ENCODE measurements at places on chromosomes 4 and X.

DNA sequence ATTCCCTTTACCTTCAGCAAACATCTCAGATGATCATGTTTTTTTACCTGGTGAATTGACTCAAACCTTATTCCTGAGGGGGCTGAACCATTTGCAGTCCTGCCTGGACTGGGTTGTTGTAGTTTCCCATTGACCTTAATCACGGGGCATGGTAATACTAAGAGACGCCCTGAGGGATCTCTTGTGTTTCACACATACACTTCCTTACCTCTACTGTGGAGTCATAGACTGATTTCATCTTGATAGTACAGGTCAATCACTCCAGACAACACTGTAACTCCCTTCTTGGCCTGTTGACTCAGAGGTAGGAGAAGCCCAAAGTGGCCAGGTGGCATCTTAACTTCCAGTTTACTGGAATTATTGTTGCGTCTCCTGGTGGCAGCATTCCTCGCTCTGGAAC, 1064.0 kb upstream of the PCDH10 start:
- no peak for DNase-seq

DNA sequence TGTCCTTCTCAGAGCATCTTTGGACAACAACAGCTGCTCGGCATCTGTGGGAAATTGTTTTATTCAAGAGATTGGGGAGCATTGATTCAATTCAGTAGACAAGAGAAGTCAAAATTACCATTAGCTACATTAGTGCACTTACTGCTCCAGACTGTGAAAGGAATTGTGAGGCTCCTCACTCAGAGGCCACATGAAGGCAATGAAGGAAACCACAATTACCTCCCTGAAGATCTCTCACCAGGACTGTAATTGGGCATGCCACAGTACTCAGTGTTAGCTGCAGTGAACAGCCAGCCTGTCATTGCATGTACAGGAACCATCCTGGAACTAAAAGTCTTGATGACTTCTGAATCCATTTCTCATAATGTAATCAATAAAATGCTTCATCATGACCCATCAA, 144.8 kb downstream of the PPA2 start:
- no peak for DNase-seq

GRCh38 chr4:10416441-10416840, 40.8 kb downstream of the ZNF518B start:
- no peak for DNase-seq

DNA sequence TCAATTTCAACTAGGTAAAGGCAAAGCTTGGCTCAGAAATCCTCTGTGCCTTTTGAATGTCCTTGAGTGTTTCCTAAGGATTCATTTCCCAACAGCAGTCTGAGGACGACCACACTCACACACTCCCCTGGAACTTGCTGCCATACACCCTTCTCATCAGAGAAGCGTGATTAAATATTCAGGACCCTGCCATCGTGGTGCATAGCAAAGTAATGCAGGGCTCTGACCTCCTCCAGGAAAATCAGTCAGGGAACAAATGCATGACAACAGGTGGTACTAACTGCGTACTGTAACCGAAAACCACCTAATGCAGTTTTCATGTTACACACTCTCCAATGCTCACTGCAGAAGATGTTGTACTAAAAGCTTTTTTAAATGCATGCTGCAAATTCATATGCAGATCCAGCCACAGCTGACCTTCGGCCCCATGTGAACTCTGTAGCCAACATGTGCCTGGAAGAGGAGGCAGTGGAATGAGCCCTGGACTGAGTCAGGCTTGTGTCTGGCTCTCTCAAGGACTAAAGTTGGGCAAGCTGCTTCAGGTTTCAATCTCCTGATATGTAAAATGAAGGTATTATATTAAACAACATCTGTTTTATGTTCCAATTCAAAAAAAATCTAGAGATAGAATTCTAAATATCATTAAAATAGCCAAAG, 238.3 kb downstream of the KCNIP4 start:
- DNase-seq, result no peak

DNA sequence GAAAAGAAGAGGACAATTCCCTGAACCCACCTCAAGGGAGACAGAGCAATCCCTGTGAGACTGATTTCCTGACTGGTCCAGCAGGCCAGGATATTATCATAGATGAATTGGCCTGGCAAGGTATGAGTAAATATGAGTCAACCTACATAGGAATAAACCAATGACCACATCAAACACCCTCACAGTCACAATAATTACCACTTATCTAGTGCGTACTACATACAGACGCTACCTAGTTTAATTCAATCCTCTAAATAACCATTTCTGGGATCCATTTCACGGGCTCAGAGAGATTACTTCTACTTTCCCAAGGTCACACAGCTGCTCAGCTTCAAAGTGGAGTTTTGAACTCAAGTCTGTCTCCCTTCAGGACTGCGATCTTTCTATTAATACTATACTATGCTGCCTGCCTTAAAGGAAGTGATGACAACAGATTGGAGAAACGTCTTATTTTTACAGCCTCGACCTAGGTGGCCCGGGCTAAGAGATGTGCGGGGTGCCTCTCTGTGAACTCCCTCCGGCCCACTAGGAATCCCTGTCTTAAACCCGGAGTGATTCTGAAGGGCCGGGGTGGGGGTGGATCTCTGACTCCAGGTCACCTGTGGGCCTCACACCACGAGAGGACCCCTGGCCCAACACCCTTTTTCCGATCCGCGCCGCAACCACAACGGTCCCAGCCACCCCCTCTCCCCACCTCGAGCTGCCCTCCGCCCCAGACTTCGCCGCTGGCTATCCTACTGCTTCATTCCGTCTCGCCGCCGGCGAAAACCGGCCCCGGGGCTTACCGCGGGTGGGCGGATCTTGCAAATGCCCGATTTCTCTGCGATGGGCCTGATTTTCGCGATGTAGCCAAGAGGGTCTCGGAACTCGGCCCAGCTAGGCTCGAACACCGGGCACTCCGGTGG, 800 bp downstream of the KDM5C start:
- peak; percentile 3 for DNase-seq

- DNase-seq, result no peak
These were observed 29.9 kb upstream of the CPLX1 start for GRCh38 chr4:855880-856224.

DNA sequence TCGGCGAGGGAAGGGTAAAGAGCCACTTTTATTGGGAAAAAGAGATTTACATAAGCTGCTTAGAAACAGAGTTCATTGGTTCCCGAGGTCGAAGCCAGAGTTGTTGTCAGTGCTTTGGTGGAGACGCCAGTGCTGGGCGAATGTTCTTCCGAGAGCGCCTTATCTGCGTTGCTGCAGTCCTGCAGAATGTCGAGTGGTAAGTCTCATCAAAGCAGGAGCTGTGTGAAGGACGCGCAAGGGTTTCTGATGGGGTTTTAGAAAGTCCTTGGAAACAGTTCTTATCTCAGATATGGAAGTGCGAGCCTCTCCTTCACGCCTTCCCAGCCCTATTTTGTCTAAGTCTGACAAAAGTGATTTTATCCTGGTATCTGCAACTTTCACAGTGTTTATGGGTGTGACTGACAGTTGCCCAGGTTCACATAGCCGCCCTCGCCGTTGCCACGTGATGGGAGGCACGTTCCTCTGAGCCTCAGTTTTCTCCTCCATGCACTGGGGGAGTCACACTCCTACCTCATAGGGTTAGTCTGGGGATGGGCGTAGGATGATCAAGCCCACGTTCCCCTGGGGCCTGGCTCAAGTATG, 47.3 kb upstream of the NSG1 start:
- no peak for DNase-seq

- no peak for DNase-seq
These were observed 47.3 kb downstream of the TSPAN5 start for GRCh38 chr4:98610926-98611676.

GRCh38 chr4:146637621-146638332, 916 bp upstream of the POU4F2 start:
- no peak for DNase-seq

DNA sequence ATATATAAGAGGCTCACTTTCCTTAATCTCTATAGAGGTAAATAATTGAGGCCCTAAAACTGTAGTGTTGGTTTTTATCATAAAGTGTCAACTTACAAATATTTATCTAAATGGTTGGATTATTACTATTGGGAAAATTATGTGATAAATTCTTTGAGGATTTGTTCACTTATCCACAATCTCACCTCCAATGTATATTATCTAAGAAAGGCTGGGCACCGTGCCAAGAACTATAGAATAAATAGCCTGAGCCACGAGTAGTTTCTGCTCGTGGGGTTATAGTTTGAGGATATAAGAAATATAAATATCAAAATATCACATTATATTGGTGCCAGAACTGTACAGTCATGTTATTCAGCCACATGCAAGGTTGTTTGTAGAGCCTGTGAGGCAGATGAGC, 177.9 kb downstream of the VEGFC start:
- DNase-seq, result no peak

DNA sequence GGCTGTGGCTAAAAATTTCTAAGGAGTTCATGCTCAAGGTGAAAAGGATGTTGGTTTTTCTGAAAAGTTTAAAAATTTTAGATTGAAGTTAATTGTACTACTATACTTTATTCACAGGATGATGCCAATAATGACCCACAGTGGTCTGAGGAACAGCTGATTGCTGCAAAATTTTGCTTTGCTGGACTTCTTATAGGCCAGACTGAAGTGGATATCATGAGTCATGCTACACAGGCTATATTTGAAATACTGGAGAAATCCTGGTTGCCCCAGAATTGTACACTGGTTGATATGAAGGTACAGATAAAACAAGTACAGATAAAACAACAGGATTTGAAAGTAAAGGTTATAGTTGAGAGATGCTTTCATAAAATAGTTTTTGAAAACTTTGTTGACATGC, 12.2 kb downstream of the PAICS start:
- DNase-seq, result no peak

GRCh38 chr4:13294961-13295605, 189.1 kb downstream of the RAB28 start:
- no peak for DNase-seq

DNA sequence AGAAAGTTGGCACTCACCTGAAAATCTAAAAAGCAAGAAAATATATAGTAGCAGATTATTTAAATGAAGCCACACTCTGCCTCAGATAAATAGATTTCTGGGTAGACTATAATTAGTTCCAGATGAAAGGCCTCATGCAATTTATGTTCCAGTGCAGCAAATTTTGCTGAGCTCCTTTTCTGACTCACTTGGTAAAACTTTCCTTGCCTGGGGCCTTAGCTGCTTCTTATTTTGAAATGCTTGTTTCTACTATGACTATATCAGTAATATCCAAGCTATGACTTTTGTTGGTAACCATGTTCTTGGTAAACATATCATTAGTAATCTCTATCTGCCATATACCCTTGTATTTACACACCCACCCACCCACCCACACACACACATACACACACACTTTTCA, 961.8 kb downstream of the SH3BGRL start:
- no peak for DNase-seq

GRCh38 chr4:67651536-67651935, 49.4 kb downstream of the UBA6 start:
- no peak for DNase-seq

- DNase-seq, result no peak
These were observed 145.2 kb upstream of the SFRP2 start for GRCh38 chr4:153933915-153934687.

DNA sequence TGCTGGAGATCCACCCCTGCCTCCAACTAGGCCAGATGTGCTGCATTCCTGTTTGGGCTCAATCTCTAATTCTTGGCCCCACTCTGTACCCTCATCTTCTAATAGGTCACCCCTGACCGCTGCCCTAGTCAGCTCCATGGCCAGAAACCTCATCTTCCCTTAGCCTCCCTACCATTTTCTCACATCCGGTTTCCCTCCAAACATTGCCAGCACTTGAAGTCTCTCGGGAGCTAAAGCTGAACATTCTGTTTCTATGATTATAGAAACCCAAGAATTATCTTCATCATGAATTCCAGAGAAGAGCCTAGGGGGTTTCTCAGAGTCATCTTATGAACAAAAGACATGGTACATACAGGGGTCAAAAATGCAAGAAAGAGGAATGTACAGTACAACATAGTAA, 179.7 kb downstream of the AMELX start:
- no peak for DNase-seq

DNA sequence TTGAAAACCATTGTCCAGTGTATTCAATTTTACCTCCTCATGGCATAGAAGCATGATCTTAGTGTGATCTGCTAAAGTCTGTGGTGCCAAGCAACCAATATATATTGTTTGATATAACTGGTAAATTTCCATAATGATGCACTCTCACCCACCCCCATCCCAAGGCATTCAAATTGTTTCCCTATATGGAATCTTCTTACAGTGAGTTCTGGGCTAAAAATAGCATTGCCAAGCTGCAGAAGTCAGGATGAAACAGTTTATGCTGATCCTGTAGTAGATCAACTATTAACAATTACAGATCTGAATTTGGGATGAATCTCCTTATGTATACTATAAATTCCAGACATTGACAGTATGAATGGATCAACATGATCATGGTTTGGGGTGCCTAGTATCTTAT, 20.9 kb downstream of the FGF13 start:
- no peak for DNase-seq

GRCh38 chr4:119053245-119053644, 82.4 kb upstream of the MYOZ2 start:
- DNase-seq, result no peak

DNA sequence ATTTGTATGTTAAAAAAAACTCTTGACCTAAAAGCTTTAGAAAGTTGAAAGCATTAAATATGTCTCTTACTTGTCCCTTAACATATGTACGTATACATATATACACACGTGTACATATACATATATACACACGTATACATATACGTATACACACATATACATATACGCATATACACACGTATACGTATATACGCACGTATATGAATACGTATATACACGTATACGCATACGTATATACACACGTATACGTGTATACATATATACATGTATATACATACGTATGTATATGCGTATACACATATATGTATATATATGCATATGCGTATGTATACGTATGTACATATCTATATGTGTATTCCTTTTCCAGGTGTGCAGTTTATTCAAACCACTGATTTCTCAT, 3.8 kb downstream of the KDM6A start:
- DNase-seq, result no peak

DNA sequence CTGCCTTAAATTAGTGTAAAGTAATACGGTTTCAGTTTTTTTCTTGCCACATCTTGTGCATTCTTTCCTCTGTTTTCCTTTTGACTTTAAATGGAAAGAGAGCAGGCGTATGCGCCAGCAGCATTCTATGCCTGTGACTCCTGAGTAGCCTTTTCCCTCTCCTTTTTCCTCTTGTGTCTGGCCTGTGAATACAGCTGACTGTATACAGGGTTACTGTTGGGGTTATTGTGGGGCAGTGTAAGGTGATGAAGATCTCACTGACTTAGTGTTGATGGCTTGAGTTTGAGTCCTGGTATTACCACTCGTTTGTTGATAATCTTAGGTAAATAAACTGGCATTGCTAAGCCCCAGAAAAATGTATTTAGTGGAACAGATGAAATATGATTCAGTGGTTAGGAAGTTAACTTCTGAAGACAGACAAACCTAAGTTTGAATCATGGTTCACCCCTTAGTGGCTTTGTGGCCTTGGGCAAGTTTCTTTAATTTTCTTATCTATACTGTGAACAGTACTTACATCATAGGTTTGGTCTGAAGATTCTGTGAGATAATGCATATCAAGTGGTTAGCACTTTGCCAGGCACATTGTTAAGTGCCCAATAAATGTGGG, 105.1 kb downstream of the FNIP2 start:
- peak; percentile 12 for DNase-seq
